BJ (cell line): ENCODE measurements at places on chromosomes 3 and 15. TPM values are rescaled to one million over a fixed set of nuclear protein-coding genes. Genes with fewer than 3 reads are reported as not detected.

Gene HHATL
- not detected in 2 replicates for polyA plus RNA-seq

Gene DNAJC17
- polyA plus RNA-seq, result 30.8 and 37.1 TPM in 2 replicates

Gene SEMA6D
- 1.1 and 2.1 TPM in 2 replicates for polyA plus RNA-seq

Gene CYP19A1
- 0.06 and 0.61 TPM in 2 replicates for polyA plus RNA-seq

Gene HCLS1
- 3.5 and 3.7 TPM in 2 replicates for polyA plus RNA-seq

Gene CGNL1
- 0.06 and 0.09 TPM in 2 replicates for polyA plus RNA-seq

Gene TMEM87A
- 25.1 and 39.3 TPM in 2 replicates for polyA plus RNA-seq

Gene MME
- 208 and 273 TPM in 2 replicates for polyA plus RNA-seq

Gene DNAH1
- 2.7 and 4.8 TPM in 2 replicates for polyA plus RNA-seq

Gene CERS3
- polyA plus RNA-seq, result not detected in 2 replicates

Gene DUOXA2
- polyA plus RNA-seq, result not detected in 2 replicates

Gene GOLGA6A
- not detected in 2 replicates for polyA plus RNA-seq

Gene TLR9
- 0.07 TPM in 1 of 2 replicates, not detected in the other for polyA plus RNA-seq

DNA sequence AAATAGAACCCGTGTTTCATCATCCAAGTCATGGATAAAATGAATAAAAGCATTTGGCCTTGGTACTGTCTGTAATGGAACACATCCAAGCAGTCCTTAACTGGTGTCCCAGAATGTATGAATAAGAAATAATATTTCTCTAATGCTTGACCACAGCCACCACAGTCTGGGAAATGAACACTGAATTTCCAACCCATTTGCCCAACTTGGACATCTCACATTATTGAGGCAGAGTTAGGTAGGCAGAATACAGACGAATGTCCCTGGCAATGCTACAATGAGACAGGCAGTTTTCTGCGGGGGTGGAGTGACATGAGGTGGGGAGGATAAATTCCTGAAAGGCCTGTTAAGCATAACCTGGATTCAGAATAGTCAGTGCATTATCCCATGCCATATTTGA lies 245.7 kb downstream of the ZIC1 start:
- no peak for DNase-seq

- peak; percentile 79 for DNase-seq
Observed at GRCh38 chr15:66815318-66815717, 113.3 kb downstream of the SMAD6 start.

DNA sequence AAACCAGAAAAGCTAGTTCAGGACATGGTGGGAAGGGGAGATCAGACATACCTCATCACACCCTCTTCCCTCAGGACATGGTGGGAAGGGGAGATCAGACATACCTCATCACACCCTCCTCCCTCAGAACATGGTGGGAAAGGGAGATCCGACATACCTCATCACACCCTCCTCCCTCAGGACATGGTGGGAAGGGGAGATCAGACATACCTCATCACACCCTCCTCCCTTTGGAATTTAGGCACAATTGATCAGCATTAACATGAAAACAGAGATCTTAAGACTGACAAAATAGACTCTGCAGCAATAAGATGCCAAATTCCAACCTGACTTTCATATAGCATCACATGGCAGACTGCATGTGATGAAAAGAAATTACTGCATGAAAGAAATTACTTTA lies 412.7 kb upstream of the ZNF717 start:
- no peak for DNase-seq

DNA sequence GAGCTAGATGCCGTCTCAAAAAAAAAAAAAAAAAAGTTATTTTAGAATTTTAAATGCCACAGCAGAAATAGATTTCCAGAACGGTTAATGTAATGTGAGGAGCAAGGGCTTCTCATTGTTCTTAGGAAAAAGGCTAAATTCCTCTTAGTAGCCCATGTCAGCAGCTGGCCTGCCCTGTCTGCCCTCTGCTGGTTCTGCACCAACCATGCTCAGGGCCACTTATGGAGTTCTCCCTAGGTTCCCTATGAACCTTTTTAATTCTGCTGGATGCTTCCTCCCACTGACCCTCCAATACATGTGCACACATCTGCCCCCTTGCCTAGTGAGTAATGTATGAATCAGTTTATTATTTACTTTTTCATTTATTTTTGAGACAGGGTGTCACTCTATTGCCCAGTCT lies 32.2 kb upstream of the DPPA4 start:
- no peak for DNase-seq

DNA sequence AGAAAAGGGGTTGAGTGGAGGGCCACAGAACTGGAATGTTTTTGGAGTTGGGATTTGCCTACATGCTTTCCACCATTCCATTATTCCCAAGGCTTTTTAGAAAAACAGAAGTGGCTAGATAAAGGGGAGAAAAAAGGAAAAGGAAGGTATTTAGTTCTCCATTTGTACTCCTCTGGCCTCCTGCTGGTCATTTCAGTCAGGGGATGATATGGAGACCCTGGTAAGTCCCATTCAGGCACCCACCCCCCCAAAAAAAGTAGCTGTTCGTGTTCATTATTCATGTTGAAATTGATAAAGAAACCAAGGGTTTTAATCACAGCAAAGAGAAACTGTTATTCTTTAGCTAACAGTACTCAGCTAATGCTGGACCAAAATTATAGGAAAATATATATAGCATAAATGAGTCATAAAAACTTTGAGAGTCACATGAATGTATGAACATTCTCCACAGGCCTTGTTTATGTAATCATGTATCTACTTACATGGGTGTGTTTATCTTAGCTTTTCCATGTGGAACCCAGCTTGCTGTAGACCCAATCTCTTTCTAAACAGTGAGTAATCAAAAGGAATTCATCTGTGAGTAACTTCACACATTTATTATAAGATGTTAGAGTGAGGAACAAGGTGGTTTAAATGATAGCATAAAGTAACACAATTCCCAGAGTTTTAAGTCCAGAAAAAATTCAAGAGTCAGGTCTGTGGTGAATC lies 167.2 kb downstream of the KCNMB2 start:
- peak; percentile 78 for DNase-seq

DNA sequence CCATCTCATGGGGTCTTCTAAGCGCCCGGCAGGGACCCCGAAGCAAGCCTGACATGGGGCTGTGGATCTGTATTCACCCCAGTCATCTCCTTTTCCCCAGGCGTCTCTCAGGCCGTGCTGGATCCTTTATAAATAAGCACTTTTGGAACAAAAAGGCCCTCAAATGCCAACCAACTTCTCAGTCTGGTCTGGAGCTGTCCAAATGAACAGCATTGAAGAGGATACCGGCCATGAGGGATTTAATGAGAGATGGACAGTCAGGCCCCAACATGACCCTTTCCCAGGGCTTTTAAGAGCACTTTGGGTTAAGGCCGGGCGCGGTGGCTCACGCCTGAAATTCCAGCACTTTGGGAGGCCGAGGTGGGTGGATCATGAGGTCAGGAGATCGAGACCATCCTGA lies 89.2 kb upstream of the SPATA12 start:
- no peak for DNase-seq

GRCh38 chr3:197027151-197027895 lies 2.3 kb downstream of the MELTF start:
- no peak for DNase-seq

- DNase-seq, result no peak
Observed at GRCh38 chr3:161051856-161052255, 53.3 kb downstream of the B3GALNT1 start.

DNA sequence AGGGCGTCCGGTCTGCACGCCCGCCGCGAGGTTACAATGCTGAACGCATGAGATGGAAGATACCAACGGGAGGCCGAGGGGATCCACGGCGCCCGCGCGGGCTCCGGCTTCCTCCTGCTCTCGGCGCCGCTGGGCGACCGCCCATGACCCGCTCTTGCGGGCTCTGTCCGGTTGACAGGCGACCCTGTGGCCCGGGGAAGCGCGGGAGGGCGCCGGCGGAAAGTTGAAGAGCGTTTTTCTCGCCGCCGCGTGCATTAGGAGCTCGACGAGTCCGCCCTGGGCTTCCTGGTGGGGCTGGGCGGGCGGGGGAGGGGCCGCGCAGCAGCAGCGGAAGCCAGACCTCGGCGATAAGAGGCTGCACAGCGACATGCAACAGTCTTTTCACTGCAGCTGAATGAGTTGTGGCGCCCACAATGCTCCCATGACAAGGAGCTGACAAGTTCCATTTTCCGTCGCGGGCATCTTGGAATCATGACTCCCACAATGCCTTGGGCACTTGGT lies at the start of gene MBNL1:
MBNL1 (plus strand) TSS at position 375 of the 501 bp plus-strand sequence. CDS start 31,265 bp downstream, outside the sequence.
- no peak for DNase-seq

GRCh38 chr3:71494212-71494611 lies 89.3 kb downstream of the FOXP1 start:
- DNase-seq, result no peak

DNA sequence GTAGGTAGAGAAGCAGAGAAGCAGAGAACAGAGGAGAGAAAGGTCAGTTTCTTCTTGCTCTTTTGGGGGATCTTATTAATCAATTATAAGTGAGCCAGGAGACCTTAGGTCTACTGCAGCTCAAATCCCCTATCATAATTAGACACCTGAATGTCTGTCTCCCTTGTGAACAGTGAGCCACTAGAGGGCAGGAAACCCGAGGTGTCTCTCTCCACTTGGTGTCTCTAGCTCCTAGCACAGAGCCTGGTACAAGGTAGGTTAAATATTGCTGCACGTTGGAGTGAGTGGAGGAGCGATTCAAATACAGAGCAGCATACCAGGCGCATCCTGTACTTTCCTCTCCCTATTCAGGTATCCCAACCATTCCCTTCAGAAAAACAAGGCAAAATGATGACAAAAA lies 2.0 kb upstream of the ST8SIA2 start:
- DNase-seq, result no peak

- no peak for DNase-seq
Observed at GRCh38 chr15:53978253-53978906, at the start of gene UNC13C. UNC13C (plus strand) TSS chr15:53978441; CDS start chr15:54012904, 34,463 bp downstream.

GRCh38 chr15:100983221-100983620 lies 64.1 kb downstream of the LRRK1 start:
- DNase-seq, result no peak

- no peak for DNase-seq
Observed at GRCh38 chr3:29511701-29512100, 230.8 kb downstream of the RBMS3 start.

DNA sequence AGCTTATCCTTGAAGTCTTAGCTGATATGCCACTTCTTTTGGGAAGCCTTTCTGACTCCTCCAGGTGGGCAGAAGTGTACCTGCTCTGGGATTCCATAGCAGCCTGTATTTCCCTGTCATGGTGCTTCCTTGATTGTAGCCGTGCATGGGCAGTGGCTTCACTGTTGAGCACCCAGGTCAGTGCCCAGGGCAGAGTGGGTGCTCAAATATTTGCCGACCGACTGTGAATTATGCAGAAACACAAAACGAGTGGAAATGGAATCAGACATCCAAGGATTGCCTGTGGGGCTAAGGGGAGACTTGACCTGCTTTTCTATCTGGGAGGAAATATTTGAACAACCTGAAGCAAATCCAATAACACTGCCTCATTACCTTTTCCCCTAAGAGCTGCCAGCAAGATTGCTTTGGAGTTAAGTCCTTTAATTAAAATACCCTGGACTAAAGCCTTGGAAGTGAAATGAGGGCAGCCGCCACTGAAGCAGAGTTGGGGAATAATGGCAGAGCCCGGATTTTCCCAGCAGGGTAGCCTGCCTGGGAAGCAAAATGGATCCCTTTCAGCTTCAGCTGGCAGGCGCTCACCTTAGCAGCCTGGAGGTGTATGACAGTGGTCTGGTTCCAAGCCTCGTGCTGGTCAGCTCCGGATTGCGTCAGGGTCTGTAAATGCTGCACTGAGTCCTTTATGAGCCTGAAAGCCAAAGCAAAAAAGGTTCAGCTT lies 14.9 kb downstream of the ACOX2 start:
- DNase-seq, result no peak

DNA sequence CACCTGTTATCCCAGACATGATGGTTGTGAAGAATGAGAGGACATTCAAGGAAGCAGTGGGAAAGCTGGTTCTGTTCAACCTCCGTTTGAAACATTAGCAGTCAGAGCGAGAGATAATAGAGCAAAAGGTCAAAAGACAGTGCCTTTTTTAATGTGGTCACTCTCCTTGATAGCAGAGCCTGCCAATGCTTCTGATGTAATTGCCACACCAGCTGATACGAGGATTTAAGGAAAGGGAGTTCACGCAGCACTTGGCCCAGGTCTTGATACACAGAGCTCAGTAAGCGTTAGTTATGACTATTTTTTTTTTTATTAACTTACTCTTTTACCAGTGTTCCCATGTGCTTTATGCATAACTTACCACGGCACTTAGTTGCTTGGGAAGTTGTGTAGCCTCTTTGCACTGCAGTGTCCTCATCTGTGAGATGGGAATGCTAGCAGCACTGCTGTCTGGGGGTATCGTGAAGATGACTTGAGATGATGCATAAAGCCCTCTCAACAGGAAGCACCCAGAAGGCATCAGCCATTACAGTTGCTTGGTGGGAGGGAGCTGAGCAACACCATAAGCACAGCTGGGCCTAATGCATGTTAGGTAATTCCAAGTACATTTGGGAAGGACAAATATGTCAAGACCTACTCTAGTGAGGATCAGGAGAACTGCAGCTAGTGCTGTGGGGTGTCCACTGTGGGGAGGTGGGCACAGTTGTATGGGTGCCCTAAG lies 123.3 kb upstream of the RASGRP1 start:
- DNase-seq, result no peak

- no peak for DNase-seq
Observed at GRCh38 chr3:147572970-147573340, 163.8 kb downstream of the ZIC1 start.

DNA sequence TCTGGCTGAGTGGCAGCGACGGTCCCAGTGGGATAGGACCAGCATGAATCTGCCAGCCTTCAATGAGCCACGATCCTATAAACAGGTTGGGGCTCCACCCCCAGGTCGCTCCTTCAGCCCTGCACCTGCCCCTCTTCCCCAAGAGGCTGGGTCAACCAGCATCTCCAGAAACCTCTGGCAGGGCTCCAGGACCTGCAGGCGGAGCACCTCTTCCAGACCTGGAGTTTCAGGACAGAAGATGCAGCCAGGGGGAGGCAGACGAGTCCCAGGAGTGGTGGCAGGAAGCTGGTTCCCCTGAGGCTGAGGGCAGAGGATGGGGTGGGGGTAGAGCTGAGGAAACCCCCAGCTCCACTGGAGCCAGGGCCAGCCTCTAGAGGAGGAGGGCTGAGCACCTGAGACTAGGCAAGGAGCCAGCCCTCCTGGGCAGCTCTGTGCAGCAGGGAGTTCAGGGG lies at the start of gene PLA2G4D:
PLA2G4D (minus strand) TSS at position 51 of the 452 bp plus-strand sequence. CDS start 103 bp downstream, outside the sequence.
- DNase-seq, result no peak

GRCh38 chr3:139421460-139421859 lies 32.0 kb upstream of the COPB2 start:
- no peak for DNase-seq

DNA sequence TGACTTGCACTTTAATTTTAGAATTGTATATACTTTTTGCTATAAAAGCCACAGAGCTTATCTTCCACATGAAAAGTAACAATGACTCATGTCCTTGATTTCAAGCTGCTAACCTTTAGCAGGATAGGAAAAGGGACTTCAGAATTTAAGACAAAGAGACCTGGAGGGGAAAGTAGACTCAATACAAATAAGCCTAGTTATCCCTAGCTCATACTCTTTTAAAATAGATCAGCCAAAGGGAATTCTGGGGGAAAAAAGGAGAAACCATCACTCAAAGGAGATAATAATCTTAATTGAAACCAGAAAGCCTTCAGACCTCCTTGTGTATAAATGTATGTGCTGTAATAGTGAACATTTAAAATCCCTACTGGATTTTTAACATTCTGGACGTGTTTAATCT lies 930.3 kb downstream of the NTRK3 start:
- DNase-seq, result no peak

- no peak for DNase-seq
Observed at GRCh38 chr15:38768970-38769369, 204.4 kb upstream of the RASGRP1 start.
